ENCODE measurements at places on chromosomes 11 and 22.

DNA sequence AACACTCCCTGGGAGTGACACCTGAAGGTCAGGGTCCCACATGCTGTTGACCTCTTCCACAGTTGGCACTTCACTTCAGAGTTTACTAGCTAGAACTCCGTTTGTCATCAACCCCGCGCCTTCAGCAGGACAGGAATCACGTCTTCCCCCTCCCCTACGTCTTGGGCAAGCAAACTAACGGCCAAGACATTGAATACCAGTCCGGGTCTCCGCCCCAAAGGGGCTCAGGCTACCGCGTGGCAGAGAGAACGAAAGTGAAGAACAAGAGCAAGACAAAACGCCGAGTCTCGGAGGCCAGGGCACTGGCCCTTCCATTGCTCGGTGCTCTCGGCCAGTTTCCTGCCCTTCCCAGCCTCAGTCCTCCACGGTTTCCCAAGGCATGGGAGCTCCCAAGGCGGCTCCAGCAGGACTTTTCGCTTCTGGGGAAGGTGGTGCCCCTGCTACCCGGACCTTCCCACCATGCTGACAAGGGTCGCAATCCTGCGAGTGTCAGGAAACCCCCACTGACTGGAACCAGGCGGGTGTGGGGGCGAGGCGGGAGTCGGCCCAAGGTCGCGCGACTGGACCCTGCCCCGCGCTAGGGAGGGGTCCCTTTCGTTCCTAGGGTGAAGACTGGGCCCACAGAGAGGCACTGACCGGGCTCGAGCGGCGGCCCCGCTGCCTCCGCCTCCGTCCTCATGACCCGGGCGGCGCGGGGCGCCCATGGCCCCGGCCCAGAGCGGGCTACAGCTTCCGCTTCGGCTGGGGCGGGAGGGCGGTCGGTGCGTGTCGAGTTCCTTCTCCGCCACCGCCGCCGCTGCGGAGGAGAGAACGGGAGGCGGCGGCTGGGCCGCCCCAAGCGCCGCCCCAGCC lies at the start of gene GUCD1:
GUCD1 (minus strand) TSS at position 826 of the 852 bp plus-strand sequence; CDS start at position 679, 147 bp downstream.
- DNase-seq = no peak

GRCh38 chr11:6526411-6527135 lies 29.5 kb downstream of the DNHD1 start:
- no peak for DNase-seq

GRCh38 chr11:38416141-38416540 lies 1818.1 kb upstream of the RAG2 start:
- no peak for DNase-seq

- DNase-seq = no peak
These were observed 1.8 kb downstream of the DCPS start for GRCh38 chr11:126305699-126306098.

DNA sequence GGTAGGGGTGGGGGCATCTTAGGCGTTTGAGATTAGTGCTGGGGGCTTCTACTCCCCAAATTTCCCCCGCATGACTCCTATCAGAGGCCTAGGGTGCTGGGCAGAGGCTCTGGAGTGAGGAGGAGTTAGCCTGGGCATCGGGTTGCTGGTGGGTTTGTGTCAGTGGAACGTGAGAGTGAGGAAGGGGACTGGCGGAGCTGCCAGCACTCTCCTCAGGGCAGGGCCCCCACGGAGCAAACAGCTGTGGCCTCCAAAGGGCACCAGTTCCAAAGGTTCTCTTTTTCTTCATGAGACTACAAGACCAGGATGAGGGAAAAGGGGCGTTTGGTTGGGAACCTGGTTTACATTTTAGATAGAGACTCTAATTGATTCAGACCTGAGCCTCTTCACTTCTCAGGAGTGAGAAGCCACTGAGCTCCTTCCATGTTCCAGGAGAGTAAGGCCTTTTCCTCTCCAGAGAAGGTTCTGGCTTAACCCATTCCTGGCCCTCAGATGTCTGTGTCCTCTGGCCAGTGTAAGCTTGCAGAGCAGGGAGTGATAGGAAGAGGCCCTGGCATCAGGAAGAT lies 35.6 kb upstream of the CDON start:
- DNase-seq = no peak

- DNase-seq = no peak
These were observed 22.7 kb downstream of the CACNA1I start for GRCh38 chr22:39593066-39593930.

GRCh38 chr22:47596176-47596690 lies 833.8 kb downstream of the TBC1D22A start:
- DNase-seq = no peak

DNA sequence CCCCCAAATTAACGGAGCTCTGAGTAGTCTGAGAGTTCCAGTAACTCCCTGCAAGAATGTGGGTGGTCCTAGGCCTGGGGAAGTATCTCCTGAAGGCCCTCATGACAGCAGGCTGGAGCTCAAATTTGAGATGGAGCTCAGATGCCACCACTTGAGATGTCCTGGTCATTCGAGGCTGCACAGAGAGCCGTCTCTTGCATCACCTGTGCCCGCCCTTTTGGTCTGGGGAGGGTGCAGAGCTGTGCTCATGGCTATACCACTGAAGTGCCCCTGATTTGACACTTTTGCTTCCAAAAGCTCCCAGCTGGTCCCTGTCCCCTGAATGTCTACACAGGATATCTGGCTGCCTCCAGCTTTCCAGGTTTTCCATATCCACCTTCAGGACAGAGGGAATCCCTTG lies 214.0 kb upstream of the B3GAT1 start:
- DNase-seq = no peak

DNA sequence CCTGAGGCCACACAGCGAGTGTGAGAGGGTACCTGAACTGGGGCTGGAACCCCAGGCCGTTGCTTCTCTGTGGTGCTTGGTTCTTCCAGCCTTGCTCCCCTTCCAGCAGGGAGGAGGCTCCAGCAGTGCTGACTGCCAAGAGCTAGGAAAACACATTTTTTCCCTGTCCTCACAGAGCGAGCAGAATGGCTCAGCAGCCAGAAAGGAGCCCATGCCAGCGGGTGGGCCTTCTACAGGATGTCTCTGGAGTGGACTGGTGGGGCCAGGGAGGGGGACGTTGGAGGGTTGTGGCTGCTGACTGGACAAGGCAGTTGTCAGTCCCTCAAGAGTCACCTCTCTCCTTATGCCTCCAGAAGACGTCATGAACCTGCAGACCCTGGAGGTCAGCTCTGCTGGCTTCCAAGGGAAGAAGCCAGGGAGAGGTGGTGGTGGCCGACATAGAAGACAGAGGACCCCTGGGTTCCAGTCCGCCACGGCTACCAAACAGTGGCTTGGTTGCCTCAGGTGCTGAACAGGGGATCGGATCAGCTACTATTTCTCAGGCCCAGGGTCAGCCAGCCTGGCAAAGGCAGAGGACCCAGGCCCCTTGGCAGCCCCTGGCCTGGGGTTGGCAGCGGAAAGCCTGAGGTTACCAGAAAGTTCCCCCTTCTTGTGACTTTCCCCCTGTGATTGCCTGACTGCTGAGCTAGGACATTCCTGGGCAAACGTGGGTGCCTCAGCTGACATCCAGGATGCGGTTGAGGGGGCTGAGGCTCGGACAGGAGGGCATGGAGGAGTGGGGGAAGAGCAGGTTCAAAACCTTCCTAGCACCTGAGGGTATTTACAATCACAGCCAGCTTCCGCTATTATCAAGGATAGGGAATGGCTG lies 3.7 kb downstream of the MAFF start:
- no peak for DNase-seq

DNA sequence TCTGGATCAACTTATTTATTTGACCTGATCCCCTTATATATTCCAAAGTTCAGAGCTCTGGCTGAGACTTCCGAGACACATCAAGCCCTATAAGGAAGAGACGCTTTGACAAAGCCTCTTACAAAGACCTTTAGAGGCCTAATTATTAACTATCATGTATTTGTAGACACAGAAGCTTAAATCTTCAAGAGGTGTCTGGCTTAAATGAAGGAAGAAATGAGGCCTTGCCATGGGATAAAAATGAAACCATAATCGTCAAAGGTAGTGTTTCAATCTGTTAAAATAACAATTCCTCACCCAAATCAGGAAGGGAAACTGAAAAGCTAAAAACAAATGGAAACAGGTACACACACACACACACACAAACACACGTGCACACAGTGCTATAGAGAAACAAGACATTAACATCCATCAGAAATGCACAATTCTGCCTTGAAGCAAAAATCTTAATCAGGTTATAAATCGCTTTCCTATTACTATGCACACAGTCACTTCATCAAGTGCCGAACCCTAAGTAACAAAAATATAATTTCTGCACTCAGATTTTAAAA lies 50.2 kb downstream of the PITPNB start:
- DNase-seq = no peak

GRCh38 chr11:83768489-83768888 lies 482.3 kb upstream of the CCDC90B start:
- no peak for DNase-seq

GRCh38 chr22:31829505-31829904 lies 75.7 kb downstream of the DEPDC5 start:
- no peak for DNase-seq

DNA sequence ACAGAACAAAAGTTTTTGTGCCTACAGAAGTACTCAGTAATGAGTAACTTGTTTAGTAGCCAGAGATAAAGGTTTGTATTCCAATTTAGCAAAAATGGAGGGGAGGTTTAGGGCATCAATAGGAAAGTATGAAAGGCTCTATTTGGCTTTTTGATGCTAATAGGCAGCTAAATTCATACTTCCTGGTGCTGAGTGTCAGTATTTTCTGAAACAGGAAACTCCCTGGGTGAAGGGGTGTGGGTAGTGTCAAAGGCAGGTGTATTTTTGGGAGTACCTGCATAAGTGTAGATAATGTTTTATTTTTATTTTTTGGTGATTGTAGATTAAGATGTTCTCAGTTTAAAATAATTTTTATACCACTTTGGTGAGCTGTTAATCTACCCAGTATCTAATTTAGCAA lies 29.3 kb upstream of the MMP7 start:
- DNase-seq = no peak

DNA sequence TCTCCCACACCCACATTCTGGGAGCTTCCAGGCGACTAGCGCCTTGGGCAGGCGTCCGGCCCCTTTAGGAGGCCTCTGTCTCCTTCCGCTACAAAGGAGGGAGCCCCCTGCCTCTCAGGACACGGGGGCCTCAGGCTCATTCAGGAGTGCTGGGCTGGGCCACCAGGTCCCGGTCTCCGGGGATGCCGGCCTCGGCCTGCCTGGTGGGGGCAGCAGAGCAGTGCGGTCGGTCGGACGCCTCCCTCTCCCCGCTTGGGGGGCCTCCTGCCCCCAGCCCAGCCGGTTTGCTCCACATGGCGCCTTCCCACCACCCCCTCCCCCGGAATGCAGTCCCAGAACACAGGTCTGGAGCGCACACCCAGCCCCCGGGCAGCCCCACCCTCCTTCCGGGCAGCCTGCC lies 21.9 kb downstream of the MRPL23 start:
- DNase-seq = no peak

DNA sequence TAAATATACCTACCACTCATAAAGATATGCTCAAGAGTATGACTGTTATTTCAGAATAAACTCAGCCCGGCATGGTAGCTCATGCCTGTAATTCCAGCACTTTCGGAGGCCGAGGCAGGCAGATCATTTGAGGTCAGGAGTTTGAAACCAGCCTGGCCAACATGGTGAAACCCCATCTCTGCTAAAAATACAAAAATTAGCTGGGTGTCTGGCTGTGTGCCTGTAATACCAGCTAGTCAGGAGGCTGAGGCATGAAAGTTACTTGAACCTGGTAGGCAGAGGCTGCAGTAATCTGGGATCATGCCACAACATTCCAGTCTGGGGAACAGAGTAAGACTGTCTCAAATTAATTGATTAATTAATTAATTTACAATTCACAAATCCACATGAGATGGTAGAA lies 208.2 kb upstream of the PDGFD start:
- DNase-seq = no peak

- no peak for DNase-seq
These were observed 6.2 kb downstream of the TMEM135 start for GRCh38 chr11:87043894-87044293.

- DNase-seq = no peak
These were observed 14.9 kb downstream of the XKR3 start for GRCh38 chr22:16810188-16810802.

GRCh38 chr22:31970490-31971444 lies 26.4 kb downstream of the YWHAH start:
- peak; percentile 49 for DNase-seq

- DNase-seq = no peak
These were observed 78.3 kb downstream of the TRMU start for GRCh38 chr22:46413725-46414379.

GRCh38 chr22:42831712-42832111 lies 25.4 kb downstream of the ARFGAP3 start:
- no peak for DNase-seq

GRCh38 chr11:70490208-70490607 lies 91.9 kb downstream of the CTTN start:
- no peak for DNase-seq

DNA sequence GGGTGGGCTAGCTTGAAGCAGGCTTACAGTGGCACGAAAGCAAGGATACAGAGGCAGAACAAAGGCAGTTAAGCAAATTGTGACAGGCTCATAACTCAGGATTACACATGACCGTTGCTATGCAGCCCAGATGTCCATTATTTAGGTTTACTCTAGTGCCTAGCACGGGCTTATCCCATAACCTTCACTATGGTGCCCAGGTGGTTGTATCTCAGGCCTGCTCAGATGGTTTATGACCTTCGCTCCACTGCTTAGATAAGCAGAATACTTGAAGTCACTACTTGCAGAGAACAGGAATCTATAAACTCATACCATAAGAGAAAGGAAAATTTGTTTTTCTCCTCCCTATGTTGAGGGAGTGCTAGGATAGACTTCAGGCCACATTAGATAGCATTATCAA lies 9.0 kb downstream of the OR6M1 start:
- no peak for DNase-seq

DNA sequence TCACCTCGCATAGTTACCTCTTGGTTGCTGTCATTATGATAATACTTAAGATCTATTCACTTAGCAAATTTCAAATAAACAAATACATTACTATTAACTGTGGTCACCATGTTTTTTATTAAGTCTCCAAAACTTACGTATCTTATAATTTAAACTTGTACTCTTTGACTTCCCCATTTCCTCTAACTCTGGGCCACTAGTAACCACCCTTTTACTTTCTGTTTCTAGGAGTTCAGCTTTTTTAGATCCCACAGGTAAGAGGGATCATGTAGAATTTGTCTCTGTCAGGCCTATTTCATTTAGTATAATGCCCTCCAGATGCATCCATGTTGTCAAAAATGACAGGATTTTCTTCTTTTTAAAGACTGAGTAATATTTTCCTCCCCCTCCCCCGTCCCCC lies 212.4 kb upstream of the C11orf87 start:
- DNase-seq = no peak

Measured in urinary bladder (tissue), 4 donors.